ENCODE measurements at places on chromosomes 6 and 20. TPM values are rescaled to one million over a fixed set of nuclear protein-coding genes. Genes with fewer than 3 reads are reported as not detected.

Gene ENPP4
- 38.6 TPM for total RNA-seq

Gene NRM
- total RNA-seq = 6.2 TPM

Gene NKX2-4
- total RNA-seq = not detected

Gene MAFB
- total RNA-seq = 39.0 TPM

Gene WFDC12
- not detected for total RNA-seq

Gene CRISP3
- total RNA-seq = 1.2 TPM

Gene OCSTAMP
- total RNA-seq = not detected

Gene DAAM2
- total RNA-seq = 221 TPM

Gene SLC32A1
- not detected for total RNA-seq

Measured in esophagus muscularis mucosa (tissue), 4 donors.